HepG2 (cell line): ENCODE measurements at places on chromosomes 12 and 14. TPM values are rescaled to one million over a fixed set of nuclear protein-coding genes. Genes with fewer than 3 reads are reported as not detected.

FKBP11 gene
- polyA plus RNA-seq, result 19.4 and 24.2 TPM in 2 replicates

ETV6 gene
- polyA plus RNA-seq, result 3.0 and 3.3 TPM in 2 replicates

SMCO2 gene
- 0.15 and 0.35 TPM in 2 replicates for polyA plus RNA-seq

RIPK3 gene
- not detected in 2 replicates for polyA plus RNA-seq

GUCY2C gene
- 0.09 TPM in 1 of 2 replicates, not detected in the other for polyA plus RNA-seq

APAF1 gene
- 5.6 and 6.0 TPM in 2 replicates for polyA plus RNA-seq

ZNF140 gene
- polyA plus RNA-seq, result 8.7 and 10.1 TPM in 2 replicates

HOXC11 gene
- polyA plus RNA-seq, result not detected in 2 replicates

HELB gene
- 1.4 and 1.7 TPM in 2 replicates for polyA plus RNA-seq

PNP gene
- polyA plus RNA-seq, result 40.2 and 45.4 TPM in 2 replicates

NOVA1 gene
- 0.07 and 0.13 TPM in 2 replicates for polyA plus RNA-seq

MYF5 gene
- polyA plus RNA-seq, result not detected in 2 replicates

A2M gene
- polyA plus RNA-seq, result 6,551 and 8,760 TPM in 2 replicates

AVPR1A gene
- polyA plus RNA-seq, result not detected in 2 replicates

HSPB8 gene
- 0.54 and 0.60 TPM in 2 replicates for polyA plus RNA-seq

TMCC3 gene
- not detected in 2 replicates for polyA plus RNA-seq

MYO1H gene
- not detected in 2 replicates for polyA plus RNA-seq

KCNMB4 gene
- polyA plus RNA-seq, result 0.67 and 1.1 TPM in 2 replicates

RDH5 gene
- polyA plus RNA-seq, result 5.7 TPM in 2 replicates

ADGRD1 gene
- 12.4 and 25.0 TPM in 2 replicates for polyA plus RNA-seq

KCNH3 gene
- 0.01 and 0.03 TPM in 2 replicates for polyA plus RNA-seq

TCL1B gene
- not detected in 2 replicates for polyA plus RNA-seq

MYH6 gene
- polyA plus RNA-seq, result 0.01 TPM in 1 of 2 replicates, not detected in the other

CABP1 gene
- polyA plus RNA-seq, result not detected in 2 replicates

STAB2 gene
- polyA plus RNA-seq, result not detected in 2 replicates

GPR162 gene
- 0.08 and 0.10 TPM in 2 replicates for polyA plus RNA-seq

PPFIA2 gene
- 0.05 TPM in 1 of 2 replicates, not detected in the other for polyA plus RNA-seq

OR4E1 gene
- not detected in 2 replicates for polyA plus RNA-seq

MMP17 gene
- polyA plus RNA-seq, result 0.55 and 2.0 TPM in 2 replicates

ARL6IP4 gene
- polyA plus RNA-seq, result 155 and 179 TPM in 2 replicates

SYT10 gene
- not detected in 2 replicates for polyA plus RNA-seq

NPFF gene
- polyA plus RNA-seq, result not detected in 2 replicates

GARIN6 gene
- not detected in 2 replicates for polyA plus RNA-seq

KRT83 gene
- polyA plus RNA-seq, result not detected in 2 replicates

RNFT2 gene
- 3.3 and 3.4 TPM in 2 replicates for polyA plus RNA-seq

BCL11B gene
- not detected in 2 replicates for polyA plus RNA-seq

PPP1R12A gene
- polyA plus RNA-seq, result 15.2 and 23.8 TPM in 2 replicates

INSM2 gene
- polyA plus RNA-seq, result not detected in 2 replicates

PPP1R1A gene
- polyA plus RNA-seq, result not detected in 2 replicates

MANSC1 gene
- polyA plus RNA-seq, result 1.9 TPM in 2 replicates

PARPBP gene
- polyA plus RNA-seq, result 4.3 and 6.7 TPM in 2 replicates

DTX1 gene
- not detected in 2 replicates for polyA plus RNA-seq

OLR1 gene
- polyA plus RNA-seq, result not detected in 2 replicates

DPPA3 gene
- polyA plus RNA-seq, result not detected in 2 replicates

TAS2R30 gene
- 0.29 and 0.42 TPM in 2 replicates for polyA plus RNA-seq

SLC39A9 gene
- polyA plus RNA-seq, result 45.5 and 46.6 TPM in 2 replicates

TSPAN19 gene
- polyA plus RNA-seq, result not detected in 2 replicates

FAM222A gene
- polyA plus RNA-seq, result 2.7 and 3.7 TPM in 2 replicates

HOXC12 gene
- not detected in 2 replicates for polyA plus RNA-seq

JDP2 gene
- polyA plus RNA-seq, result 8.0 and 9.0 TPM in 2 replicates

CLEC6A gene
- polyA plus RNA-seq, result not detected in 2 replicates

MGP gene
- polyA plus RNA-seq, result not detected in 2 replicates

MRPL52 gene
- 118 and 123 TPM in 2 replicates for polyA plus RNA-seq

SSTR1 gene
- 0.04 and 0.12 TPM in 2 replicates for polyA plus RNA-seq

GRIP1 gene
- 0.08 TPM in 1 of 2 replicates, not detected in the other for polyA plus RNA-seq

TAS2R14 gene
- polyA plus RNA-seq, result 0.86 and 1.1 TPM in 2 replicates

SLC5A8 gene
- polyA plus RNA-seq, result not detected in 2 replicates

PTHLH gene
- 0.22 and 0.31 TPM in 2 replicates for polyA plus RNA-seq

THAP2 gene
- polyA plus RNA-seq, result 5.0 and 5.2 TPM in 2 replicates
